Endothelial cell of umbilical vein (primary cell): ENCODE measurements at places on chromosomes 16 and 17. TPM values are rescaled to one million over a fixed set of nuclear protein-coding genes. Genes with fewer than 3 reads are reported as not detected.
A peak's percentile ranks its signal among the peaks of the same experiment; 100 is the strongest.

- DNase-seq: peak; percentile 79
Observed at GRCh38 chr17:82217530-82218204, 5.0 kb upstream of the CCDC57 start.

The ABCA8 gene
- polyA plus RNA-seq: 0.89 and 0.99 TPM in 2 replicates

GRCh38 chr17:59638553-59638952, 18.9 kb downstream of the CLTC start:
- no peak for DNase-seq

DNA sequence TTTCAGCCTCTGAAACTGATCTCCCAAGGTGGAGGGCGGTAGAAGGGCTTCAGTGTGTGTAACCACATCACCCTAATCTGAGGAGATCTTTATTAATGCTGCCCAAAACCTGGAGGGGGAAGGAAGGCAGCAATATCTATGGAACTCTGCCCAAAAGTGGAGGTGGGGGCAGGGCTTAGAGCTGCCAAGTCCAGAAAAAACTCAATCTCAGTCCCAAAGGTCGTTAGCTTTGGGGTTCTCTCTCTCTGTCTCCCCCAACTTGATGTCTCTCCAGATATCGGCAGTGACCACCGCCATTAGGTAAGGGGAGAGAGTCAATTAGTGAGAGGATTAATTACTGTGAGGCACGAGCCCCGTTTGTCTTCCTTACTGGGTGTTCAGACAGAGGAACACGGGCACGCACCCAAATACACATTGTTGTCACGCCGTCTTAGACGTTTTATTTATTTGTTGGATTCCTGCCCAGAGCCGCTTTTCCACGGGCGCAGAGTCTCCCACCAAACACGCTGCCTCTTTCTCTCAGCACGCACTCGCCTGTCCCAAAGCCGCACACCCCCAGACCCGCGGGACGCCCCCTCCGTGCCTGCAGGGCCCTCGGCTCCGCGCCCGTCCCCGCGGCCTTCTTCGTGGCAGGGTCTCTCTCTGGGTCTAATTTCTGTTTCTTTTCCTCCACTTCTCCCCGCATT, 5.4 kb upstream of the LHX1 start:
- no peak for DNase-seq

GRCh38 chr16:88640498-88641247, 2.3 kb downstream of the IL17C start:
- no peak for DNase-seq

GRCh38 chr16:31351246-31351941, 3.6 kb upstream of the ITGAX start:
- DNase-seq: no peak

The EPX gene
- not detected in 2 replicates for polyA plus RNA-seq

GRCh38 chr17:49406421-49407061, 8.1 kb downstream of the PHB1 start:
- DNase-seq: no peak

The C16orf54 gene
- not detected in 2 replicates for polyA plus RNA-seq

The NIP7 gene
- 8.1 and 8.8 TPM in 2 replicates for polyA plus RNA-seq

GRCh38 chr17:13054666-13055065, 36.8 kb upstream of the ELAC2 start:
- no peak for DNase-seq

The TMC7 gene
- polyA plus RNA-seq: 4.8 and 5.7 TPM in 2 replicates

The TPSG1 gene
- polyA plus RNA-seq: not detected in 2 replicates

The CIBAR2 gene
- 0.07 and 0.30 TPM in 2 replicates for polyA plus RNA-seq

The TEX19 gene
- polyA plus RNA-seq: 0.05 and 0.06 TPM in 2 replicates

- no peak for DNase-seq
Observed at GRCh38 chr17:45792995-45793755, 9.1 kb downstream of the CRHR1 start.

The SPATA22 gene
- polyA plus RNA-seq: 0.29 and 4.3 TPM in 2 replicates

DNA sequence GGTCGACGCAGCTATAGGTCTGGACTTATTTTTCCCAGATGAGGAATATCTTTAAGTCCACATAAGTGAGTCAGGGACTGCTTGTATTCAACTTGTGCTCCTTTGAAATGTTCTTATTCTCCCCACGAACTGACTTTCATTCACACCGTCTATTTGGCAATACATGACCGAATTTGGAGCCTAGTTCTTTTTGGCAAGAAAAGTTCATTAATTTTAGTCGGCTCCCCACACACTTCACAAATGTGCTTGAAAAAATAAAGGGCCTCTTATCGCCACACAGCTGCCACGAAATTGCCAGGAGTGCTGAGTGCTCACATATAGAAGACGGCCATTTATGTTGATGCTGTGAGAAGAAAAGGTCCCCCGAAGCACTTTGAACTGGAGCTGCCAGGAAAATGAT, 152.6 kb downstream of the PRKCA start:
- DNase-seq: no peak

- DNase-seq: no peak
Observed at GRCh38 chr17:76645481-76645880, 1.9 kb upstream of the ST6GALNAC1 start.

DNA sequence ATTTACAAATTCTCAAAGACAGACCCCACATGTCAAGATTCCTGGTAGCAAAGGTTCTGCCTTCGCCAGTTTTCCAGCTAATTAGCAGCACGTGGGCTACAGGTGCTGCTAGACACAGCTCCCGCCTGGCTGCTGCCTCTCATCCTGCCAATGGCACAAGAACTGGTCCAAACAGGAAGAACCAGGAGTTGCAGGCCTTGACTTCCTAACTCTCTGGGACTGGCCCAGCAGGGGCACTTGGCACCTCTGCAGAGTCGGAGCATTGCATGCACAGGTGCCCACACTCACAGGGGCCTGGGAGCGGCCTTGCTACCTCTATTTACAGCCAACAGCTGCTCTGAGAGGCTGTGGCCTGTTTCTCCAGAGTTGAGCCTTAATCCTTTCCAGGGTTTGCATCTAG, 39.6 kb downstream of the TK2 start:
- no peak for DNase-seq

- DNase-seq: no peak
Observed at GRCh38 chr16:5062790-5063765, 2.7 kb downstream of the C16orf89 start.

DNA sequence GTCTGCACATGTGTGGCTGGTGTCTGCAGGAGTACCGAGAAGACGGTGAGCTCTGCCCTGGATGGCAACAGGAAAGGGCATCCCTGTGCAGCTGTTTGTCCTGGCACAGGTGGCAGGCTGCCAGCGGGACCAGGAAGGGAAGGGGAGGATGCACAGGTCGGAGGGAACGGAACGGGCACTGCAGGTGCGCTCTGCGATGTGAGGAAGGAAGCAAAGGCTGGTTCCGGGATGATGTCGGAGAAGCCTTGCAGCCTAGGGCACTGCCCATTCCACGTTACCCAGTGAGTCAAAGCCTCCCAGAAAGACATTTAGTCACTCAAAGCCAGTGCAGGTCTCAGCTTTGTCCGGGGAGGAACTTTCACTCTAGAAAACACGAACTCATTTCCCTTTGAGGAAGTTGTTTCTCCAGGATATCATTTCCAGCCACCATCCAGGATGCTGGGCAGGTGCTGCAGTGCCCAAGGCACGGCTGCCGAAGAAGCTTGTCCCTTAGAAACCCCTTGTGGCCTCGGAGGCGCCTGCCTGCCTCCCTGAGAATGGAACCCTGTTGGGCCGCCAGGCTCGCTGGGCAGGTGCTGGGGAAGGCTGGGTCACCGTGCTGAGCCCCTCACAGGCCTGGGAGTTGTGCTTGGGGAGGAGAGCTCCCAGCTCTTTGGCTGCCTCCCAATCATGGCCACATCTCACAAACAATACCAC, 4.5 kb upstream of the TMEM235 start:
- peak; percentile 65 for DNase-seq

DNA sequence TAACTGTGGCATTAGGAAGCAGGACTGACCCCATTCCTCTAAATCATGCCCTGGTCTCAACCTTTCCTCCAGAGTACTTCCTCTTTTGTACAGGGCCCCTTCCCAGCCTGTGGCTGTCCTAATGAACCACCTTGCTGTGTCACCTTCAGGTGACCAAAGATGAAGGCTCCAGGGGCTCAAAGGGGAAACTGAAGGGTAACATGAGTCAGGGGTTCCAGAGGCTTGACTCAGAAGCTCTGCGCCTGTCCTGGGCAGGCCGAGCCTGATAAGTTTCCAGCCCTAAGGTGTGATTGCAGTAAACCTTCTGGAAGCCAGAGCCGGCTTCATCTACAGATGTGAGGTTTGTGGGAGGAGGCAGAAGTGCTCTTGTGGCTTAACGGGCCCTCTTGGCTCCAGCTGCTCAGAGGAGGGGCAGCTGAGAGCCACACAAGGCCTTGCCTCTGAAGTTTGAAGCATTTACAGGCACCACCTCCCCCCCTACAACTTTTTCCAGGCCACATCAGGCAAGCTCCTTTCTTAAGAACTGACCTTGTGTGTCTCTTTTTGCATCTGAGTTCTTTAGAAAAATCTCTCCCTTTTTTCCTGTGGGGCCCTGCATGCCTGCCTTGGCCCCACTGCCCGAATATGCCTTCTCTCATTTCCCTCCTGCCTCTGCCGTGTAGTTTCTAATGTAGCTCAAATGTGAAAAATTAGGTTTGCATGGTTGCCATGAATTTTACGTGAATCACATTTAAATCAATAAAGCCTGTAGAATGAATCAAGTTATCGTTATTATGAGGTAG, 149.9 kb downstream of the CLEC16A start:
- DNase-seq: no peak

The PPY gene
- not detected in 2 replicates for polyA plus RNA-seq

- no peak for DNase-seq
Observed at GRCh38 chr16:10016752-10017151, 165.5 kb downstream of the GRIN2A start.

DNA sequence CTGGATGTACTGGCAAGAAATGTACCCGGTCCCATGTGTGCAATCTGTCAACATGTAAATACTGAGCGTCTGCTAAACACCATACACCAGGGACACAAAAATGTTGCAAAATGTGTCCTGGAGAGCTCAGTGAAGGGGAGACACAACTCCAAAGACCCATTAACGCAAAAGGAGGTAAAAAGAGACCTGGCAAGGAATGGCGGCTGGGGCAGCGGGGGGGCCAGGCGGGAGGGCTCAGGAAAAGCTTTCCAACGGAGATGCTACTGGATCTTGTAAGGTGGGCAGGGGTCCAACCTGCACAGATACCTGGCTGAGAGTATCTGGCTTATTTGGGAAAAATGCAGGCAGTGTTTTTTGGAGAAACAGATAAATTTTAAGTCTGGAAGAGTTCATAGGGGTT, 40.7 kb downstream of the ADCY9 start:
- DNase-seq: no peak

DNA sequence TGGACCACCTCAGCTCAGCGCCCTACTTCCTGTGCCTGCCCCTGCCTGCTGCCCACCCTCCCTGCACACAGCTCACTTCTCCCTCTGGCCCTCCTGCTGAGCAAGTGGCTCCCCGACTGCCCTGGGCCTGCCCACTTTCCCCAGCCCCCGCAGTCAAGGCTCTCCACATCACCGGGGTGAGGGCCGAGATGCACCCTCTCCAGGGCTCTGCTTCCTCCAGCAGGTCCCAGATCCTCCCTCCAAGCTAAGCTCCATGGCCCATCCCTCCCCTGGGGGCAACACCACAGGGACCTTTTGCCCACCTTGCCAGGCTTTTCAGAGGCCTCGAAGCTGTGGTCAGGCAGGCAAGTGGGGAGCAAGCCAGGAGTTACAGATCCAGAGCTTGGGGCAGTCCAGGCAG, 820.2 kb downstream of the KCNJ18 start:
- DNase-seq: no peak

DNA sequence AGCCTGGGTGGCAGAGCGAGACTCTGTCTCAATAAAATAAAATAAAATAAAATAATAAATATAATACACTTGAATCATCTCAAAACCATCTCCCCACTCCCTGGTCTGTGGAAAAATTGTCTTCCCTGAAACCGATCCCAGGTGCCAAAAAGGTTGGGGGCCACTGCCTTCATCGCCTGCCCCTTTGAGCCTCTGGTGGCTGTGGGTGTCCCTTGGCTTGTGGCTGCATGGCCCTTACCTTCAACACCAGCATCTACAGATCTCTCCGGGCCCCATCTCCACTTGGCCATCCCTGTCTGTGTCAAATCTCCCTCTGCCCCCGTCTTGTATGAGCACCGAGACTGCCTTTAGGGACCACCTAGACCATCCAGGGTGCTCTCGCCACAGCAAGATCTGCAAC, 177.3 kb downstream of the SEC14L1 start:
- no peak for DNase-seq

The KRTAP2-3 gene
- not detected in 2 replicates for polyA plus RNA-seq

The MYO1C gene
- 141 and 145 TPM in 2 replicates for polyA plus RNA-seq

The KRT33B gene
- polyA plus RNA-seq: not detected in 2 replicates

GRCh38 chr16:22898874-22899348, 84.9 kb downstream of the HS3ST2 start:
- peak; percentile 74 for DNase-seq

The KCNG4 gene
- polyA plus RNA-seq: not detected in 2 replicates

The MMP25 gene
- polyA plus RNA-seq: 0.08 and 0.13 TPM in 2 replicates

DNA sequence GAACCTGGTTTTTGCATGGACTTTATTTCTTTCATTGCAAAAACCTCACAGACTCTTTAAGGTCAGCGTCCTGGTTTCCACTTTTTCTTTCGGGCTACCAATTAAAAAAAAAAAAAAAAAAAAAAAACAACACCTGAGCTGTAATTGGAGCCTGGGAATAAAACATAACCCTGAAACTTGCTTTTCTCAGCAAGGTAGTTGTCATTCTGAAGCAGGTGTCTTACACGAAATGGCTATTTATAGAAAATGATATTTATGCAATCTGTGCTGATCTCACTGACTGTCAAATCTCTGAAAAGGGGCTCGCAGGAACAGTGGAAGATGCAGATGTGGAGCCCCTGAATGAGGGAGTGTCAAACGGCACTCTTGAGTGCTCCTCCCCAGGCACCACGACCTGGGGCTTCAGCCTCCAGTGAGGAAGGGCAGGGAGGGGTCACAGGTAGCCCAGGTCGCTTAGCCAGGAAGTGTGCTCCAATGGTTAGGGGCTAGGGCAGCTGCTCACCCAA, 10.4 kb upstream of the COTL1 start:
- DNase-seq: no peak

- DNase-seq: no peak
Observed at GRCh38 chr17:14725729-14726128, 424.8 kb downstream of the HS3ST3B1 start.

The CPNE7 gene
- polyA plus RNA-seq: 5.4 and 5.9 TPM in 2 replicates

GRCh38 chr16:74771656-74772315, 2.8 kb downstream of the FA2H start:
- DNase-seq: no peak

DNA sequence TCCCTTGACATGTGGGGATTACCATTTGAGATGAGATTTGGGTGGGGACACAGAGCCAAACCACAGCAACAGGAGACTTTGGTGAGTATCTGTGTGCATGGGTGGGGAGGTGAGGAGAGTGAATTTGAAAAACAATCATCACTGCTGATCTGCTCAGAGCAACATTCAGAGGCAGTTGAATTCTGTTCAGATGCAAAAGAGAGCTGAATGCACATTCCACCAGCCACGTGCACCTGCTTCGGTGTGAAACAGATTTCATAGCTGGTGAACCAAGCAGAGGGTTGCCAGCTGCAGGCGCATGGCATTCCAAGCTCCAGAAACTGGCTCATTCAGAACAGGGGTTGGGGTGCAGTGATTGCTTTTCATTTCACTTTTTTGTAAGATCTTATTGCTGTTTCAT, 233.1 kb upstream of the FOXF1 start:
- DNase-seq: no peak
